ENCODE measurements at places on chromosomes 13 and 19. TPM values are rescaled to one million over a fixed set of nuclear protein-coding genes. Genes with fewer than 3 reads are reported as not detected.
A peak's percentile ranks its signal among the peaks of the same experiment; 100 is the strongest.

DNA sequence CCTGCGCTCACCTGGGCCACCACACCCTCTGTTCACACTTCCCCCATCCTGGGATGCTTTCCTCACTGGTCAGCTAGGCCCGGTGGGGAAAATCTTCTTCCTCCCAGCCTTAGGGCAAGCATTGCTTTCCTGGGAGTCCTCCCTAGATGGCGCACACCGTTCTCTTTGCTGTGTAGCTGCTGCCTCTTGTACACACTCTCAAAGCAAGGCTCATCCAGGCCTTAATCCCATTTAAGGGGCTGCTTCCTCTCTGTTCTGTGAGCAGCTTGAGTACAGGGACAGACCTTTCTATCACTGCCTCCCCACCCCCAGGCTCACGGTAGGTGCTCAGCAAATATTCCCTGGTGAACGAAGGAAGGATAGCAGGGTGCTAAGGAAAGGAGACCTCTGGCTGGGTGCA is 11.1 kb downstream of the SLC7A10 start:
- DNase-seq: no peak

DNA sequence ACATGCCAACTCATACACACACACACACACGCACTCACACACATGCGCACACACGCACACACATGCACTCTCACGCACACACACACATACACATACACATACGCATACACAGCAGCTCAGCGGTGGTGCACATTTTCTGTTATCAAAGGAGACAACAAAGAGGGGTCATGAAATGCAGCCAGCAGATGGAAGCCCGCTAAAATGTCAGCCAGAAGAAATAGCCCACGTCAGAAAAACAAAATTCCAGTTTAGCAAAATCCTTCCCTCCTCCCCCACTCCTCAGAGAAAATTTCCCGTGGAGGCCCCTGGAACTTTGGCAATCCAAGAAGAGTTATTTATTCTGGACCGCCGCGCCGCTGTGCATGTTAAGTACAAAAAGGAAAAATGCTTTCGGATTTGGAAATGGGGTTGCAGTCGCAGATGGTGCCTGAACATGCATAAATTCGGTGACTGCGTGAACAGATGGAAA is 114.6 kb upstream of the VSTM2B start:
- no peak for DNase-seq

DNA sequence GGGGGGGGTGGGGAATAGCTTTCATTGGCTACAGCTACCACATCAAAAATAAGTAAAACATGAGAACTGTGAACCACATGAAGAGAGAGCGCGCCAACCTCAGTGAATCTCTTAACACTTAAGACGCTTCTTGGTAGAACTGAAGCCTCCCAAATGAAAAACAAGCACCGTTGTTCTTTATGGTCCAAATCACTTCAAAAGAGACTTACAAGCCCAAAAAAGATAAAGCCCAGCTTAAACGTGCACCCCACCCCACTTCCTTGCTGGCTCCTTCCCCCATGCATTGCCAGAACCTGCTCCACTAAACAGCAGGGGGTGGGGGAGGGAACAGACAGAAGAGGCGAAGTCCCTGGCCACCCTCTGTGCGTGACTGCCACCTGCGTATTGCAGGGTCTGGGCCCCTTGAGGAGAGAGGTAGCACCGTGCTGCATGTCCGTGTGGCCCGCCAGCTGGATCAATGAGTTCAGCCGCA is 479.1 kb downstream of the FOXO1 start:
- DNase-seq: no peak

- no peak for DNase-seq
These were observed 137.0 kb downstream of the SLITRK6 start for GRCh38 chr13:85662186-85662585.

GRCh38 chr19:47778049-47778953 is at the start of gene SELENOW:
Gene SELENOW, plus strand, starts transcription at chr19:47778703. Its CDS starts 83 bp downstream, at chr19:47778786.
- DNase-seq: peak; percentile 55

DNA sequence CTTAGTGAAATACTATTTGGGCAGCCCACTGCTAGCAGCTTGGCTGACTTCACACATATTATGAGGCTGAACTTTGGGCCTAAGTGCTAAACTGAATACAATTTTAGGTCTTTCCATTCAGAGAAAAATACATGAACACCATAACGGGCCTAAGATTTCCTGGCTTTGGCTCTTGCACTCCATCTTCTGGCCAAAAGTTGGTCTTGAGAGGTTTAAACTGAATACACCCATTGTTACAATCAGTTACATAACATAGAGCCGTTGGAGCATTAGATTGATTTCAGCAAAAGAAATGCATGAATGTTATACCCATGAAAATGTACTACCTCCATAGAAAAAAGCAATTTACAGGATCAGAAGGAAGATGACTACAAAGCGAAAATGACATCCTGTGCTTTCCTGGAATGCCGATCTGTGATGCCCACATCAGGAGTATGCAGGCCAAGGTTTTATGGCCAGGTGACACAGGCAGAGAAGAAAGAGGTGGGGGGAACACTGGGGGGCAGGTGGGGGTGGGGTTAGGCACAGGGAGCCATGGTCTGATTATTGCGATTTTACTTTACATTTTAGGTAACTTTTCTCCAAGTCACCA is 11.1 kb upstream of the SHISA2 start:
- peak; percentile 31 for DNase-seq

DNA sequence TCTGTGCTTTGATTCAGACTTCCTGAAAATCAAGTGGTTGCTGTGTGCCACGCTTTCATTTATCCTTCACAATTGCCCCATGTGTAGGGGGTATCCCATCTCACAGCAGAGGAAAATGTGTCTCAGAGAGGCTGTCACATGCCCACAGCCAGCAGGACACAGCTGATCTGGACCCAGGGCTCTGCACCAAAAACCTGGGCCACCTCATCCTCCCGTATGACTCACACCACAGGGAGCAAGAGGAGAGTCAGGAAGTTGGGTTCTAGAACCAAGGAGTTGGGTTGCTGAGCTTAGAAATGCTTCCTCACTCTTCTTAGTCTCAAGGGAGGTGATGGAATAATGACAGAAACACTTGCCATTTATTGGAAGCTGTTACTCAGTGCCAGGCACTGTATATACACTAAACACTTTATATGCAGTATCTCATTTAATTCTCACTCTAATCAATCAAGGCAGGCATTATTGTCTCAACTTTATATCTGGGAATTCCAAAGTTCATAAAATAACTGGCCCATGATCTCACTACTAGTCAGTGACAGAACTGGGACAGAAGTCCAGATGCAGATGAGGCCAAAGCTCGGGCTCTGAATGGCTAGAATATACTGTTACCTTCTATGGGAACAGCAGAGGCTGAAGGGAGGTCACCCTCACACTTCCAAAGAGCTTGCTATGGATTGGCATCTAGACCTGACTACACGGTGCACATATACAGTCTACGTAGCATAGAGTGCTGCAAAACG is 47.7 kb upstream of the ATP12A start:
- DNase-seq: no peak

DNA sequence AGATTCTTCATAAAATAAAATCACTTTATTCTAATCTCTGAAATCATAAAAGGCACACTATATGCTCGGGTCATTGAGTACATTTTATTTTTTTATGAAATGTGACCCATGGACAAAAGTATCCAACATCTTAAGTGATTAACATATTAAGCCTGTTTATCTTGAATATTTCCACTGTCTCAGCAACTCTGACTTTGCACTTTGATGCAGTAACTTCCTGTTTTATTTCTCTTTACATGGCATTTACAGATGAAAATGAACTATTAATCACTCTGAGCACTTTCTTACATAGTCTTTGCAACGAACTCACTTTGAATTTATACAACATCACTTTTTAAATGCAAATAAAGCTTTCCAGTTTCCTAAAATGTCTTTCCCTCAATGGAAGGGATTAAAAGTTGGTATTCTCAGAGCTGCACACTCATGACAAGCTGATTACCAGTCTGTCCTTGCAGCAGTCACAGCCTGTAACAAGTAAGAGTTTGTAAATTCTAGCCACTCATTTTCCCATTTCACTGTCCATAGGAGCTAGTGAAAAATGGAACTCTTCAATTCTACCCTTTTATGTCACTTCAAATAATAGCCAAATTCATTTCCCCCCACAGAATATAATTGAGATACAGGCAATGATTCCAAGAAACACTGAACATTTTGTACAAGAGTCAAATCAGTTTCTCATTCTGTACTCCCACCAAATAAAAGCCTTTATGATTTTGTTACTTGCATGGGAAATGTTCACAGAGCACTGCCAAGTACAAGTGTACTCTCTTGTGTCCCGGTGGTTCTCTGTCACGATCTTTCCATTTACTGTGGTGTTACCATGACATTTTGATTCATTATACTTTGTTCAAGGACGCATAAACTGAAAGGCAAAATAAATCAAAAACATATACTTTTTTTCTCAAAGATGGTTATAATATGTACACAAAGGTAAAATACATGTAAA is 1968.9 kb downstream of the PCDH9 start:
- DNase-seq: no peak

DNA sequence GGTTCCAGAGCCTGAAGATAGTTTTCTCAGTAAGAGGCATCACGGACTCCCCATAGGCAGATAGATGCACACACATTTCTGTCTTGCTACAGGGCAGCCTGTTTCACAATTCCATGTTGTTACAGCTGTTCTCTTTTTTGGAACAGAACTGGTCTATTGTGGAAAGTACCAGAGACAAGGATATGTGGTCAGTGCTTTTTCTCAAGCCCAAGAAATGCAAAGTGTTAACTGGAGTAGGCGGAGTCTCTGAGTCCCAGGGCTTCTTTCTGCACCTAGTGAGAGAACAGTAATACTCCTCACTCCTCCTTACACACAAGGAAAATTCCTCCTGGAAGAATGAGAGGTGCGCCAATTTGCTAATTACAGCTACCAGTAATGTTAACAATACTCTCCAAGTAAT is 141.6 kb upstream of the ARGLU1 start:
- no peak for DNase-seq

DNA sequence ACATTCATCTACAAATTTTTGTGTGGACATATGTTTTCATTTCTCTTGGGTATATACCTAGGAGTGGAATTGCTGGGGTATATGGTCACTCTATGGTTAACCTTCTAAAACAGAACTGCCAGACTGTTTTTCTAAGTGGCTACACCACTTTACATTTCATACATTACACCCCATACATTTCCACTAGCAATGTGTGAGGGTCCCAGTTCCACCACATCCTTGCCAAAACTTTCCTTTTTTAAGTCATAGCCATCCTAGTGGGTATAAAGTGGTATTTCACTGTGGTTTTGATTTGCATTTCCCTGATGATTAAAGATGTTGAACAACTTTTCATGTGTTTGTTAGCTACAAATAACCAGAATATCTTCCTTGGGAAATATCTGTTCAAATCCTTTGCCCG is 336.1 kb downstream of the SHISA2 start:
- DNase-seq: no peak

GRCh38 chr13:67806796-67807195 is 576.7 kb upstream of the PCDH9 start:
- DNase-seq: no peak

DNA sequence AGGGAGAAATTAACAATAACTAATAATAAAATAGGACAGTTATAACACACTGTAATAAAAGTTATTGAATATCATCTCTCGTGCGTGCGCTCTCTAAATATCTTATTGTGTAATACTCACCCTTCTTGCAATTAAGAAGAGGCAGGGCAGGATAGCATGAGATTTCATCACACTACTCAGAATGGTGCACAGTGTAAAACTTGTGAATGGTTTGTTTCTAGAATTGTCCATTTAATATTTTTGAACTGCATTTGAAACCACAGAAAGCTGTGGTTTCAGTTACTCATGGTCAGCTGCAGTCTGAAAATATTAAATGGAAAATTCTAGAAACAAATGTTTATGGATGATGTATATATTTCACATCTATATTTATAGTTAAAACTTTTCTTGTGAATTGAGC is 161.1 kb downstream of the DCT start:
- no peak for DNase-seq

DNA sequence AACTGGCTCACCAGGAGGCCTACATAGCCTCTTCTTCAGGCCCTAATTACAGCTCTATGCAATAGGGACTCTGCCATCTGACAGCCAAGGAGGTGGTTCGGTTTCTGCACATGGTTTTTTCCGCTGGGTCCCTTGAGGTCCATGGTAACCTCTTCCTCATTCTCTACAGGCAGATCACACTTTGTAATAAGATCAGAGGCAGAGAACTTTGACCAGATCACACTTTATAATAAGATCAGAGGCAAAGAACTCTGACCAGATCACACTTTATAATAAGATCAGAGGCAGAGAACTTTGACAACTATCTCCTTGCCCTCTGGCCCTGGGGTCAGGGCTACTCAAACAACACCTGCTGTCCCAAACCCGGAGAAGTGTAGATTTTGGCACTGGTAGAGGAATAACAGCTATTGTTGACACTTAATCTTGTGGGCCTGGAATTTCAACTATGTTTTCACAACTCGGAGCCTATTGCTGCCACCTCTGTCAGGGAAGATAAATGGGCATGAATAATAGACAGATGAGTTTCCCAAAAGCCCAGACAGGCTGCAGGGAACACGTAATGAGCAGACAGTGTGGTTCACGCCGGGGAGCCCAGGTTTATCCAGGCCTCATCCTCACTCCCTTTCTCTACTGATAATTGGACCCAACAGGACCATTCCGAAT is 246.1 kb downstream of the UQCRFS1 start:
- DNase-seq: no peak

DNA sequence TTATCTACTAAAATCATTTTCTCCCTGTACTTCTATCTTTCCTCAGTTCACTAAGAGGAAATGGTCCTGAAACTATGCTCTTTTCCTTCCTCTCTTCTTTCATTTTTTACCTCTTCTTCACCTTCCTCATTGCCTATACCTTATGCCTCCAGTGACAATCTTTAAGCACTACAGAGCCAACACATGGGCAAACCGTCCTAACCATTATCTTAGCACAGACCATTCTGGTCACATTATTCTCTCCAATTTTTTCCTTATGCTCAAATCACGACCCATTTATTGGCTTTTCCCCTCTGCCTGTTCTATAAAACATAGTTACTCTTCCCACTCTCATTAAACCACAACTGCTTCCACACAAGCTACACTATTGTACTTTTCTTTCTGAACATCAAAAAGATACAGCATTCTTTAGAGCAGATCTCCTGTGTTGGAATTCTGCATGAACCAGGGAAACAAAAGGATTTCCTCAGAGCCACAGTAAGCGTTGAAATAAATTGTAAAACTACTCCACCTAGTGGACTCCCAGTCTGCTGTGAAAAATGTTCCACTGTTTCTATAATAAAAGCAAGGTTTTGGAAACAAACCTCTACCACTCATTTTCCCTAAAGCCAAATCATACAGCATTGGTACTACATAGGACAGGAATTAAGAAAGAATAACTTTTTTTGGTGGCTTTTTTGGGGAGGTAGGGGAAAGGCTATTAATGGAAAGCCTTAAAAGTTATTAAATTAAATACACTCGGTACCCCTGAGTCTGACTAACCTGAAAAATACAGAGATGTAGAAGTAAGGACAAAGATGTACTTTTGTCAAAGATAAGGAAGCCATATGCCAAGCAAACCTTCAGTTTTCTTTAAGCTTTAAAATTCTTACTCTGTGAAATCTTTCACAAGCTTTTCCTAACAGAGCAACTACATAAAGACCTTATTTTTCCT is 19.5 kb downstream of the NUFIP1 start:
- DNase-seq: peak; percentile 26

GRCh38 chr13:110447058-110447511 is 114.4 kb downstream of the RAB20 start:
- no peak for DNase-seq

GRCh38 chr19:1357531-1358109 is 26.1 kb upstream of the NDUFS7 start:
- DNase-seq: no peak

- no peak for DNase-seq
These were observed 180.6 kb upstream of the TMTC4 start for GRCh38 chr13:100855151-100855550.

GRCh38 chr13:25080773-25081172 is 15.2 kb upstream of the PABPC3 start:
- DNase-seq: no peak

Gene CEACAM16
- total RNA-seq: not detected

Gene KCNJ14
- 2.5 TPM for total RNA-seq

Gene RAB8A
- total RNA-seq: 116 TPM

Gene DACT3
- total RNA-seq: 2.0 TPM
